ENCODE measurements at places on chromosomes 1 and 21. TPM values are rescaled to one million over a fixed set of nuclear protein-coding genes. Genes with fewer than 3 reads are reported as not detected.

CTSS gene
- 15.2 TPM for total RNA-seq

CDA gene
- 41.1 TPM for total RNA-seq

SLC5A9 gene
- total RNA-seq, result not detected

A3GALT2 gene
- not detected for total RNA-seq

All from A549 treated with DMSO at 1 μM for 4 hours (cell line).